ENCODE measurements at places on chromosomes 5 and 9. TPM values are rescaled to one million over a fixed set of nuclear protein-coding genes. Genes with fewer than 3 reads are reported as not detected.

- DNase-seq, result no peak
Observed at GRCh38 chr9:25648116-25648515, 30.1 kb downstream of the TUSC1 start.

DNA sequence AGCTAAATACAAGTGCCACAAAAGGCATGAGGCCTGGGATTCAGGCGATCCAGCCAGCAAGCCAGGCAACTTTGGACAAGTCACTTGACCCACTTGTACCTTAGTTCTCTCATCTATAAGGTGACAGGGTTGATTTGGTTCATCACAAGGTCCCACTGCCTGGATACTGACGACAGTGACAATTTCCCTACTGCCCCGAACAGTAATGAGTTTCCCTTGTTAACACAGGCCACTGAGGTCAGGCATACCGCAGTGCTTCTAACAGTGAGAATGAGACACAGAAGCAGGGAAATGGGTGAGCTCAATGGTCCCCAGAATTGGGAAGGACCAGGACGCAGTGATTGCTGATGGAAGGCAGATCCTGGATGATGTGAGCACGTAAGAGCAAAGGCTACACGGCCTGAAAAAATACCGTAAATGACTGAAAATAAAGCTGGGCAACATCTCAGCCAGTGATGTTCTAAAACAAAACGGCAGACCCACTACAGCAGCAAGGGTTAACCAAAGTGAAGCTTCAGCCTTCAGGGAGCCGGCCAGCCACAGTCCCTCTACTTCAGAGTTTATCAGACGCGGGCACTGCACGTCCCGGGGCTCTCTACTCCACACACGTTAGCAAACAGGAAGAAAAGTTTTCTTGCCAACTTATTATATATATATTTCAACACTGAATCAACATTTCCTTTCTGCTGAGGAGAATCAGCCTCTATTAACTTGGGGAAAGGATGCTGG lies 846 bp downstream of the MGAT1 start:
- no peak for DNase-seq

The TAF11L12 gene
- total RNA-seq, result not detected

- peak; percentile 8 for DNase-seq
Observed at GRCh38 chr9:121861501-121862180, 210.2 kb downstream of the DAB2IP start.

The FAM151B gene
- 1.3 TPM for total RNA-seq

The MARCOL gene
- not detected for total RNA-seq

GRCh38 chr9:133458643-133459312 lies 1.0 kb upstream of the CACFD1 start:
- no peak for DNase-seq

GRCh38 chr5:176183321-176184074 lies 54.7 kb upstream of the SIMC1 start:
- DNase-seq, result no peak

The LCN6 gene
- not detected for total RNA-seq

The SLCO6A1 gene
- not detected for total RNA-seq

DNA sequence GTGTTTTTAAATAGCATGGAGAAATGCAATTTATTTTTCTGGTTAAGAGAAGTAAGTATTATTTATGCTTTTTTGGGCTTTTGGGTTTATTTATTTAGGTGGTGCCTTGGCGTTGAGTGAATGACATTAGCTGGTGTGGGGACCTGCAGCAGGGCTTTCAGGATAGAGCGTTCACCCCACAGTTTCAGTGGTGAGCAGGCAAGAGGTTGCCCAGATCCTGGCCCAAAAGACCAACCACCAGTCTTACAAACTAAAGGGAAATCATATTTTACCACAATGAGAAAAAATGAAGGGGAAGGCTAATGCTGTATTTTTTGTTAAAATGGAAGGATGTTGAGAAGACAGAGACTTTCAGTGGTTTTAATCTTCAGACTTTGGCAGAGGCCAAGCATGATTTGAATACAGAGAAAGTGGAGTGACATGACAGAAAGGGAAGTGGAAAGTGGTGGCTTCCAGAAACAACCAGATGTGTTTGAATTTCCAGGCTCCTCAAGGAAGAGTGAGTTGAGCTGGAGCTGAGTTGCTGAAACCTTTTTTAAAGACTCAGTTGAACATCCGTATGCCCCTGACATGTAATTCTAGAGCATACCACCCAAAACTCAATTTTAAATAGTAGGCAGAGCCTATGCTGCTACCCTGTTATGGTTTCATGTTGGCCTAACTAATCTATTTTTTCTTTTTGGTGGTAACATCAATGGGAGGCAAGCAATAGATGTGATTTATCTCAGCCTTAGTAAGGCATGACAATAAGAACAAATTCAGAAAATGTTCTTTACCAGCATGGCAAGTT lies 94.8 kb downstream of the AOPEP start:
- DNase-seq, result no peak

The FBXL7 gene
- total RNA-seq, result not detected

- DNase-seq, result no peak
Observed at GRCh38 chr9:112654282-112654681, 63.6 kb downstream of the INIP start.

DNA sequence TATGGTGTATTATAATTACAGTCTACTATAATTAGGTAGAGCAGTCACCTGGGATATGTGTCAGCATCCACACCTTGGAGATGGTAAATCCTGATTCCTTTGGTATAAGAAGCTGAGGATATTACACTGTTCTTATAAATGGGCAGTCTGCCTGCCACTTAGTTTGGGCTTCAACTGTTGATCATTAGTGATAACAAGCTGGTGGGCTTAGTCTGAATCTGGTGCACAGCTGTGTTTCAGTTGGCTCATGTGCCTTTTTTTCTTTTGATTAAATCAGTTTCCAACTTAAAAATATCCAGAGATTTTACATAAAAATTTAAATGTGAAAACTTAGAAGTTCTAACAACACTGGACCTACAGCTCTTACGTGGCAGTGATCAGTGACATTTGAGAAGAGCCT lies 21.2 kb downstream of the LVRN start:
- no peak for DNase-seq

The GADD45G gene
- total RNA-seq, result 0.95 TPM

The OR1J2 gene
- total RNA-seq, result not detected

DNA sequence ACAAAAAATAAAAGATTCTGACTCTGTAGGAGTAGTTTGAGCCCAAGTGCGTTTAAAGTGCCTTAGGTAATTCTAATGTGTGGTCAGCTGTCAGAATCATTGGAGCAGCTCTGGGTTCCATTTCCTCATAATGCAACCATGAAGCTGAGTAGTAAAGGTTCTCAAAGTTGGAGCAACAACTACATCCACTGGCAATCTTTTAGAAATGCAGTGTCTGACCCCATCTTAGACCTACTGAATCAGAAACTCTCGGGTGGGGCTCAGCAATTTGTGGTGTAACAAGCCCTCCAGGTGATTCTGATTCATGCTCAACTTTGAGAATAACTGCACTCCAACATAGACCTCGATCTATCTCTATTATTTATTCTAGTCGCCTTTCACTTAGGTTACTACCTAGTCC lies 7.6 kb upstream of the ALDH1A1 start:
- DNase-seq, result no peak

The GABRA1 gene
- total RNA-seq, result not detected

DNA sequence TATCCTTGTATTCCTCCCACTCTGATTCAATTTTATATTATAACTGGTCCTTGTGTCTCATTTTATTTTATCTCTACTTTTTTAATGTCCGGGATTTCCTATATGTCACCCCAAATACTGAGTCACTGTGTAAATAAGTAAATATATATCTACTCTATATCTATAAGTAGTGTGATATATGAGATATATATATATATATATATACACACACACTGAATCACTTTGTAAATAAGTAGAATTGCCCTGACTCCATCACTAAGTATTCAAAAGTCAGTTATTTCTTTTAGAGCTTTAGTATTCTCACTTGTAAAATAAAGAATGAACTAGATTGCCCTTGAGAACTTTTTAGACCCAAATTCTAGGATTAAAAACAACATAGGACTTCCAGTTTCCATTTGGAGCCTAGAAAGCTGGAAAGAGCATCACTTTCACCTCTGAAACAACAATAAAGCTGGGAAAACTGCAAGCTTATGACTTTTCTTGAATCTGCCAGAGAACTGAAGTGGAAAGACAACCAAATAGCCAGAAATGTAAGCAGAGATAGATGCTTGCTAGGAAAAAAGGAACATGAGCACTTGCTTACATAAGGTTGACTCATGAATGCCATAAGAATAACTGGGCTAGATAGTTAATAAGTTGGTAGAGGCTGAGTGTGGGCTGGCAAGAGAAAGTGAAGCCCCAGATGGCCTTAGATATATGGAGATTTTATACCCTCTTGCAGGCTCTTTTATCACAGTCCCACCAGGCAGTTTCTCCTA lies 171.1 kb upstream of the TLX3 start:
- DNase-seq, result no peak

The ROR2 gene
- not detected for total RNA-seq

- no peak for DNase-seq
Observed at GRCh38 chr5:74673011-74673790, 11.8 kb upstream of the HEXB start.

DNA sequence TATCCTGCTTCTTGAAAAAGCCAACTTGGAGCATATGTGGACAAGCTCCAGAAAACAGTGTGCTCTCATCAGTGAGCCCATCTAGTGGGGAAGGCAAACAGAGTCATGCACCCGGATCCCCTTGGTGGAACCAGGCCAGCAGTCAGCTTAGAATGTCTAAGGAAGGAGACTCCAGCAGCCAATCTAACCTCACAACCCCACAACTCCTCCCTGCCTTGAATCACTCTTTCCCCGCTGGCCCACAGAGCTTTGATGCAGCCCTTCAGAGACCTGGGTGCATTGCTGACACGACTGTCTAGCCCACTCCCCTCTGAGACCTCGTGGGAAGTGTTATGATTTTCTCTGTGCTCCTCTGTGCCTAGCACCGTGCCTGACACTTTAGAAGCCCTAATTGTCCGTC lies 623.7 kb downstream of the BNC2 start:
- no peak for DNase-seq

The HRCT1 gene
- 0.69 TPM for total RNA-seq

DNA sequence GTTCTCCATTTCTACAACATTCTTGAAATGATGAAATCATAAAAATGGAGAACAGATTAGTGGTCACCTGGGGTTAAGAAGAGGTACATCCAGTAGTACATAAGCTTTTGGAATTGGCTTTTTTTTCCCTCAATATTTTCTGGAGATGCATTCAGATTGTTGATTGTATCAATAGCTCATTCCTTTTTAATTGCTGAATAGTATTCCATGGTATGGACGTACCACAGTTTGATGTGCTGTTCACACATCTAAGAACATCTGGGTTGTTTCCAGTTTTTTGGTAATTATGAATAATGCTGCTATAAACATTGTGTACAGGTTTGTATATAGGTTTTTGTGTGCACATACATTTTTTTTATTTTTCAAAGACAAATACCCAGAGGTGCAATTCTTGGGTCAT lies 130.0 kb downstream of the PPP2R2B start:
- no peak for DNase-seq

GRCh38 chr5:26645659-26646058 lies 392.7 kb downstream of the CDH9 start:
- no peak for DNase-seq

DNA sequence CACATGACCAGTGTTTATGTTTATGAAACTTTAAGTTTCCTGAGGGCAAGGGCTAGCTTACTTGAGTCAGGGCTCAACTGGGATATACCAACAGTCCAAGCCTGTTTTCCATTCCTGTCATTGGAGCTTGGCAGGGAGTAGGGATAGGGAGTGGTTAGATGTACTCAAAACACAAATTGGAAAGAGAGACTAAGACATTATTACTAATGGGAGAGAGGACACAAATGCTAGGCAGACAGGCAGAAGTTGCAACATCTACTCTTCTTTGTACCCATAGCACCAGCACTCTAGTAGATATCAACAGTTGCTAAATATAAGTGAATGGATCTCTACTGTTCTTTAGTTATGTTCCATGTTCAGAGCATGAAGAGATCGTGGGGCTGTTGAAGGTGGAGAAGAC lies 62.8 kb downstream of the NPR3 start:
- DNase-seq, result no peak

DNA sequence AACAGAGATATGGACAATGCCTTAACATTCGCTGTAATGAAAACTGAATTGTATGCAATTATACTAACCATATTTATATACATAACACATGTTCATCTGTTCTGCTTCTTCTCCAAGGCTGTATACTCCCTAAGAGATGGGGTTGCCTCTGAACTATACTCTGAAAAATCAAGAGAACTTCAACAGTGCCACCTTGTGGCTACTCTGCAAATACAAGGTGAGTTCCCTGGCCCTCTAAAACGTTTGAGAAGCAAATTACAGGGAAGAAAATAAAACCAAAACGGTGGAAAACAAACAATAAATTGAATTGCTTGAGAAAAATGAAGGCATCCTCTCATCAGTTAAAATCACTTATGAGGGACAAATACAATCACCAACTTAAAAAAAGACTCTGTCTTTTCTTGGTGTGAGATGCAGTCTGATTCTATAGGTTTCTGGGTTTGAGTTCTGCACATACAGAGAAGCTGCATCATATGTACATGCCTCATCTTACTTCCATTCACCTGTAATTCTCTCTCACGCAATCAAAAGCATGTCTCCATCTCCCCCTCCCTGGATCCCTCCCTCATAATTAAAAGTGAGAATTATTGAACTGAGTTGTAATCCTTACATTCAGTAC lies 98.6 kb downstream of the FBXW11 start:
- DNase-seq, result peak; percentile 70

DNA sequence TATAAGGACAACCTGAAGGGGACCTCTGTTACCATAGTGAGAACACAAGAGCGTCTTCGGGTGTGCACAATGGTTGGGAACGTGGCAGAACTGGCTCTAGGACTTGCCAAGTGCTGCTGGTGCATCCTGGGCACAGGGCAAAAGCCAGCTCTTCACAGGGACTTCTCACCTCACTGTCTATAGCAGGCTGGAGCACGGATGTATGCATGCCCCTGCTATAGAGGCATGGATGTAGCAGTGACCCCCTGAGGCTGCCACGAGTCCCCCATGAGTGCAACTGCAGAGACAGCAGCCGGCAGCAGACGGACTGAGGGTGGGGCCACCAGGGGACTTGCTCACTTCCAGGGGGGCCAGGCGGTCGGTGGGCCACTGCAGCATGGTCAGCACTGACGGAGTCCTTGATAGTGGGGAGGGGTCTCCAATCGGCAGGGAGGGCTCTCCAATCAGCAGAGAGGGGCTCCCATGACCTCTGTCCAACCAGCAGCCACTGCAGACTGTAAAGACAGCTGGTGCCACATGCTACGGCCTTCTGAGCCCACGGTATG lies 64.9 kb downstream of the SEMA4D start:
- DNase-seq, result no peak

The MOB3B gene
- total RNA-seq, result 10.8 TPM

The SPINK7 gene
- total RNA-seq, result not detected

DNA sequence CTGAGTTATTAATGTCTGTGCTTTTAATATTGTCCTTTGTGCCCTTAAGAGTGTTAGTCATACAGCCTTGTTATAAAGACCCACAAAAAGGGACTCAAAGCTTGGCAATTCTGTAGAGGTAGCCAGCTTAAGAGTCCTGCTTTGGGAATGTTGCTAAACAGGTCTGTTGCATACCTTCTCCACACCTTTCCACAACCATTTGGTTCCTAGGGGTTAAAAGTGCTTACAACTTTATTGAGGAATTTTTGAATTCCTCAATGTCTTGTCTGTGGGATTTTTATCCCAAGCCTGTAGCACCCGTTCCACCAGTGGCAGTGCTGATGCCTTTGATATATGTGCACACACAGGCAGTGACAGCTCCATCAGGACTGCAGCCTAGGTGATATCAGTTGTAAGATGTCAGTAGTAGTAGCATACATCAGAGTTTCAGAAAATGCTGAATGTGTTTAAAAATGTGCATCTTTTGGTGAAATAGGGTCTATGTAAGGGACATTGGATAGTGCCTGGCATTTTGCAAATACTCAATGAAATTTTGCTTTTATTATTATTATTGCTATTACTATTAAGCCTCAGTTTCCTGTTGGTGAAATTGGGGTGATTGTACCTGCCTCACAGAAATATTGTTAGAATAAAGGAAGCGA lies 68.5 kb downstream of the WWC1 start:
- peak; percentile 48 for DNase-seq

Data from Calu3 (cell line).